GM12891 (cell line): ENCODE measurements at places on chromosomes 3 and 15.
A peak's percentile ranks its signal among the peaks of the same experiment; 100 is the strongest.

- no peak for DNase-seq
Measured at GRCh38 chr3:150545419-150546225, 674 bp downstream of the SERP1 start.

GRCh38 chr3:66113542-66113941, 74.8 kb upstream of the MAGI1 start:
- no peak for DNase-seq

- DNase-seq = no peak
Measured at GRCh38 chr3:190387578-190388213, at the start of gene CLDN16. CLDN16 (plus strand) TSS chr3:190388163; CDS start chr3:190388330, 167 bp downstream.

GRCh38 chr15:81295486-81296121, 28.3 kb downstream of the STARD5 start:
- DNase-seq = no peak

GRCh38 chr3:150022381-150023238, 51.9 kb upstream of the PFN2 start:
- no peak for DNase-seq

DNA sequence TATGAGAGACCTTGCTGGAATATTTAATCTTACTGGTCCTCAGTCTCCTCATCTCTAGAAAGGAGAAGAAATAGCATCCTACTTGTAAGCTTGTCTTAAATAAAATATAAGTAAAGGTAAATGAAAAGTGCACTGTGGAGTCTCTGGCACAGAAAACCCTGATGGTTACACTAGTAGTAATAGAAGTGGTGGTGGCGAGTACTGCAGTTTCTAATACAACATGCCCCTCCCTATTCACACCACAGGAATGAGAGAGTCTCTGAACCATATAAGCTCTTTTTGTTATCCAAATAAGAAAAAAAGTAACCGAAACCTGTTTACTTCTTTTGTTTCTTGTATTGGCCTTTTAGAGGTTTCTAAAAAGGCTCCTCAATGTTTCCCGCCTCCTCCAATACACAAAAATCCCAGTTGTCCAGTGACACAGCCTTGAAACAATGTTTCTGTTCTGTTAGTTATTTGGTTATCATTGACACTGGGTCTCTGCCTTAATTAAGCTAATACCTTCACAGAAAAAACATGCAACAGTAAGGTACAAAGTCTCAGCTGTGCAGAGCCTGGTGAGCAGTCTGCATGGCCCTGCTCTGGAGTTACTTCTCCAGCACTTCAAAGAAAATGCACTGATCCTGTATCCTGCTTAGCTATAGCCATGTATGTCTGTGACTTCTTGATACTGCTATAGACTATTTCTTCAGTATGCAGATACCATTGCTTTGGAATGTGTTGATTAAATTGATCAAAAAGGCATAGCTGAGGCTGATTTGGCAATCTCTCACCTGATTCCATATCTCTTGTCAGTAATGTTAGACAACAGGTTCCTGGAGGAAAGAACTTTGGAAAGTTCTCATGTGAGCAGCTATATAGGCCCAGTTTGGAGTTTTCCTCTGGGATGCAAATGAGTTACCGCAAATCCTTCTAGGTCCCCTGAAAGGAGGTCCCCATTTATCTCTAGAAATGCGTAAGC, 315.6 kb upstream of the IL12A start:
- DNase-seq = no peak

- no peak for DNase-seq
Measured at GRCh38 chr3:194257151-194257621, 93.9 kb downstream of the CPN2 start.

GRCh38 chr3:35616346-35616745, 23.0 kb upstream of the ARPP21 start:
- DNase-seq = no peak

DNA sequence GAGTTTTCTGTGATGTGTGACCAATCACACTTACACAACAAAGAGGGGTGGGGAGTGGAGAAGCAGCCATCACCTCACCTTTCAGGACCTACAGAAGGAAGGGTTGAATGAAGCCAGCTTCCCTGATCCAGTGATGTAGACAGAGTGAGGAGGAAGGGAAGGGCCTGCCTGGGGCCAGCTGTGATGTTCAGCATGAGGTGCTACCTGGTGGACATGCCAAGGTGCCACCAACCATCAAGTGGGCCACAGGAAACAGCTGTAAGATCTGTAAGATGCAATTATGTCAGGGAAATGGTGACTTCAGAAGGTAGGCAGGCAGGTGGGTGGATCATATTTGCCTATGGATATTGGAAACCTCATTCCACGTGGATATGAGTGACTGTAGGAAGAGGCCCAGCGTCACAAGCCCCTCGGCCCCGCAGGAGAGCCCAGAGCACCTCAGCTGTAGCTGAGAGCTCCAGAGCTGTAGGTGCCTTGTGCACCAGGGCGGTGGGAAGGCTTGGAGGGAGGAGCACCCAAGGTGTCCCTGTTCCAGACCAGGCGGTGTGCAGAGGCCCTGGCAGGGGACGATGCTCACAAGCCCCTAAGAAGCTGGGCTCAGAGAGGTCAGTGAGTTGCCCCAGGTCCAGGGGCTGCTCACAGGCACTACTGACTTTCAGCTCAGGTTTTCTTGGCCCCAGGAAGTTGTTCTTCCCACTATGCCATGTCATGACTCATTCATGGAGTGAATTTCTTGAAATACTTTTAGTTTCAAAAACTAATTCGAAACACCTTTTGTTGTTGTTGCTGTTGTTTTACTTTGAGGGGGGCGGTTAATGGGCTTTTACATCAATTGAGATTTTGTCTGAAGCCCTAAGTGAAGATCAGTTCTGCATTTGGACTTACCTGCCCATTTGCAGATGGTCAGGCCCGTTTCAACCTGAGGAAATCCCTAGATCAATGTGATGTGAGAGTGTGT, 94.2 kb upstream of the ALDH1A3 start:
- no peak for DNase-seq

- DNase-seq = no peak
Measured at GRCh38 chr15:89660556-89660955, 5.3 kb upstream of the KIF7 start.

GRCh38 chr15:60643555-60643954, 164.6 kb upstream of the ICE2 start:
- no peak for DNase-seq

- DNase-seq = no peak
Measured at GRCh38 chr3:102135316-102135715, 286.0 kb downstream of the NFKBIZ start.

DNA sequence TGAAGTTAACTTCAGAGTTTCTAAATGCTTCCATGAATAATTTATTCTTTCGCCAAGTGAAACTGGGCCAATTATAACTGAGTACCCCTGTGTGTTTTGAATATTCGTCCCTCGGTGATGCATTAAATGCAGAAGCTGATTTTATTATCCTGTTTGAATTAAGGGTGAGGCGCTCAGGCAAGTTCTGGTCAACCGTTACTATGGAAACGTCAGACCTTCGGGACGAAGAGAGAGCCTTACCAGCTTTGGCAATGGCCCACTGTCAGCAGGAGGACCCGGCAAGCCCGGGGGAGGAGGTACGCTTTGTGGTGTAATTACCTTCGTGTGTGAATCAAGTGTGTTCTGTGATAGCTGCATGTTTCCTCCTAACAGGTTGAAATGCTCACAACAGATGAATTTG, 239.8 kb downstream of the ITPR1 start:
- no peak for DNase-seq

DNA sequence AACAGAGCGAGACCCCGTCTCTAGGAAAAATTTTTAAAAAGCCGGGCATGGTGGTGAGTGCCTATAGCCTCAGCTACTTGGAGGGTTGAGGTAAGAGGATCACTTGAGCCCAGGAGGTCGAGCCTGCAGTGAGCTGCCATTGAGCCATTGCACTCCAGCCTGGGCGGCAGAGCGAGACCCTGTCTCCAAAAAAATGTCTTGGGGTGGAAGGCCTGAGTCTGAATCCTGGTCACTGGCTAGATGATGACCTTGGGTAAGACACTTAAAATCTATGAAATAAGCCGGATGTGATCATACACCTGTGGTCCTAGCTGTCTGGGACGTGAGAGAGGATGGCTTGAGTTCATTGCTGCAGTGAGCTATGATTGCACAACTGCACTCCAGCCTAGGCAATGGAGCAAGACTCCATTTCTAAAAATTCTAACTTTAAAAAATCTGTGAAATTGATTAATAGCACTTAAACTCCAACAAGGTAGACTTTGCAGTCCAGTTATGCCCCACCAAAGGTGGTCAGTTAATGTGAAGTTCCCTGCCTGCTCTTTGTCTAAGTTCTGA, 157.3 kb upstream of the UMPS start:
- no peak for DNase-seq

GRCh38 chr15:33111041-33111451, 83.5 kb downstream of the FMN1 start:
- no peak for DNase-seq

DNA sequence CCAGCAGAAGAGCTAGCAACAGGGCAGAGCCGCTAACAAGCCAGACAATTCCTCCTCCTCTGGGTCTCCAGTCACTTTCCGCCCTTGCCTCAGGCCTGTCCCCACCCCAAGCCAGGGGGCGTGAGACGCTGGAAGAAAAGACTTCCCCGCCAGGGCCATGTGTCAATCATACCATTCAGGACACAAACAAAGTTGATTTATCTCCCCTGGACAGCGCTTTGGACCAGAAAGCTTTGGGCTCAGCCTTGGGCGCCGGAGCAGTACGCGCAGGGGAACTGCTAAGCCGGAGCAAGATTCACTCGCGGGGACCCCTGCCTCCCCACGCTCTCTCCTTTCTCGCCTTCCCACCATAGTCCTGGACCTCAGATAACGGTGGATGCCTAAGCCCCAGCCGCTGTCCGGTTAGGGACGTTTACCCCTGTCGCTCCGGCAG, 479 bp downstream of the LRRC2 start:
- no peak for DNase-seq

DNA sequence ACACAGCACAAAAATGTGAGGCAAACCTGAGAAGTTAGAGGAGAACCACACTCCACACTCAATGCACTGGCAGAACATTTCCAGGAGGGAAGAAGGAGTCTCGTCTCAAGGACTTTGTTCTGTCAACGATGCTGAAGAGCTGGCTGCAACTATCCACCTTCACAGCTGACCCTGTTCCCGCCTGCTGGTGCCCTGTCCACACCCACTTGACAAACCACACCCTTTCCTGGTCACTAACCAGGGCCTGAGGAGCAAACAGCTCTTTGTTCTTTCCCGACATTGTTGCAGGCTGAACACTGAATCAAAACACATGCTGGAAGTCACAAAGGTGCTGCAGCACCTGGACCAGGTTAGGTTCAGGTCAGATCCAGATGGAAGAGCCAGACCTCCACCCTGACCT, 92.6 kb upstream of the ARRDC4 start:
- no peak for DNase-seq

- DNase-seq = no peak
Measured at GRCh38 chr15:29612096-29612495, 210.2 kb downstream of the TJP1 start.

DNA sequence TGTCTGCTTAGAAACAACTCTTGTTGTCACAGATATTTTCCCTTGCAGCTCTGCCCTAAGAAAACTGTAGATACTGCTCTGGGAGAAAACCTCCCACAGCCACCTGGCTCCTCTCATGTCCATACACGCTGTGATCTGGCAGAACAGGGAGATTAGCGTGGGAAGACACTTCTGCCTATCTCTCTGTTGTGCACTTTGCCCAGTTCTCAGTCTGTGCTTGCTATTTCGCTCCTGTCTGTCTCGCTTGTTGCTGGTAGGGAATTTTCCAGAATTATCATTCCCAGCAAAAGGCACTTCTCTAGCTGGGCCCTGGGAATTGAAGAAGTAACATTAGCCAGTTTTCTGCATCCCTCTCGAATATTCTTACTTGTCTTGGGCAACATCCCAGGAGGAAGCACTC, 8.1 kb upstream of the GATM start:
- no peak for DNase-seq

- DNase-seq = no peak
Measured at GRCh38 chr15:27250223-27250622, 279.2 kb downstream of the GABRG3 start.

GRCh38 chr3:191216510-191216909, 17.5 kb downstream of the OSTN start:
- no peak for DNase-seq

DNA sequence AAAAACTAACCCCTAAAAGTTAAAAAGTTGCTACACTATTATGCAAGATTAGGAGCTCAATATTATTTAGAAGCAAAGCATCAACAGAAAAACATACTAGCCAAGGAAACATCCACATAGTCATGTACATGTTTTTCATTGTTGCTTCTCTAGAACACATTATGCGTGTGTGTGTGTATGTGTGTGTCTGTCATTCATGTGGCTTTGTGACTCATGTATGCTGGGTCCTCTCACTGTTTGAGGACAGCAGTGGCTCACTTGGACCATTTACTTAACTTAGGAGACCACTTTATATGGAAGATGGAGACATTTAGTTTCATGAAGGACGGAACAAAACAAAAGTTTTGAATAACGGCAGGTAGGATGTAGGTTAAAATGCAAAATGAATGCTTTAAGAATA, 219.4 kb upstream of the THBS1 start:
- no peak for DNase-seq

GRCh38 chr3:26587571-26587970, 35.0 kb upstream of the LRRC3B start:
- DNase-seq = no peak

- peak; percentile 68 for DNase-seq
Measured at GRCh38 chr15:66566963-66567531, 1.2 kb upstream of the LCTL start.

GRCh38 chr3:159987291-159987711, 1.3 kb upstream of the IL12A start:
- DNase-seq = no peak

DNA sequence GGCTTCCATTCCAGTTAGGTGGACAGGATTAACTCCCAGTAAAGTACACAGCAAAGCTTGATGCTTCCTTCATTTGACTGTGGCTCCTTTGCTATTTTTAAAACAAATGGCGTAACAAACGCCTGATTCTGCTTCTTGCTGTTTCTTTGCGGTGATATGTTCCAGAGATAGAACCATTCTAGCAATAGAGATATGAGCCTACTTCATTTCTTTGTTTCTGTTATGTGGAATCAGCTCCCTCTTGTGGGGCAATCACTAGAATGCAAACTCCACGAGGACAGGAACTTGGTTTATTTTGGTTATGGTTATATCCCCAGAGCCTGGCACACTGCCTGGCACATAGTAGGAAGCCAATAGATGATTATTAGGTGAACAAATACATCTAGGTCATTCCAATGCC, 122.6 kb upstream of the SLC6A11 start:
- DNase-seq = no peak

DNA sequence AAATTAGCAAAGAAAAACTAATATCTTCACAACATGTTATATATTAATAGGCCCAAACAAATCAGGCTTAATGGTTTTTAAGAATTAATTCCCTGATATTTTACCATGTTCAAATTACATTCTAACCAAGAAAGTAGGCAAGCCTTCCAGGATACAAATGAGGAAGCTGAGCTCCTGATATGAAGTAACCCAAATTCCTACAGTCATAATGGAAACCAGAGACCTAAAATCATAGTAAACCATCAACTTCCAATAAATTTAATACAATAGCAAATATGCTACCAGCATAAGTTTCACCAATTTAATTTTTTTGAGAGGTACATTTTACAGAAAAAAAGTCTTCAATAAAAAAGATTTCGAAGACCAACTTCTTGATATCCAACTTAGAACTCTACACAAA, 3.8 kb downstream of the DCBLD2 start:
- no peak for DNase-seq

- DNase-seq = no peak
Measured at GRCh38 chr15:47035475-47036406, 681.6 kb upstream of the SEMA6D start.
